ENCODE measurements at places on chromosomes 6 and 20.
A peak's percentile ranks its signal among the peaks of the same experiment; 100 is the strongest.

GRCh38 chr6:41625442-41625841 is 12.8 kb upstream of the MDFI start:
- DNase-seq: no peak

- no peak for DNase-seq
Measured at GRCh38 chr6:147214248-147215227, 10.3 kb downstream of the STXBP5 start.

- DNase-seq: peak; percentile 68
Measured at GRCh38 chr6:138555421-138555988, 56.2 kb upstream of the NHSL1 start.

GRCh38 chr20:53338716-53339115 is 254.9 kb downstream of the ZNF217 start:
- DNase-seq: no peak

DNA sequence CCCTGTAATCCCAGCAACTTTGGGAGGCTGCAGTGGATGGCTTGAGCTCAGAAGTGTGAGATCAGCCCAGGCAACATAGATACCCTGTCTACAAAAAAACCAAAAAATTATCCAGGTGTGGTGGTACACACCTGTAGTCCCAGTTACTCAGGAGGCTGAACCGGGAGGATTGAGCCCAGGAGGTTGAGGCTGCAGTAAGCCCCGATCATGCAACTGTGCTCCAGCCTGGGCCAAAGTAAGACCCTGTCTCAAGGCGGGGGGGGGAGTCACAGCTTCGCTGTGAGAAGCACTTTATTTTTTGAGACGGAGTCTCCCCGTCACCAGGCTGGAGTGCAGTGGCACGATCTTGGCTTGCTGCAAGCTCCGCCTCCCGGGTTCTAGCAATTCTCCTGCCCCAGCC is 54.2 kb downstream of the EZR start:
- DNase-seq: no peak

- DNase-seq: no peak
Measured at GRCh38 chr6:159077123-159077522, 32.3 kb upstream of the TAGAP start.

DNA sequence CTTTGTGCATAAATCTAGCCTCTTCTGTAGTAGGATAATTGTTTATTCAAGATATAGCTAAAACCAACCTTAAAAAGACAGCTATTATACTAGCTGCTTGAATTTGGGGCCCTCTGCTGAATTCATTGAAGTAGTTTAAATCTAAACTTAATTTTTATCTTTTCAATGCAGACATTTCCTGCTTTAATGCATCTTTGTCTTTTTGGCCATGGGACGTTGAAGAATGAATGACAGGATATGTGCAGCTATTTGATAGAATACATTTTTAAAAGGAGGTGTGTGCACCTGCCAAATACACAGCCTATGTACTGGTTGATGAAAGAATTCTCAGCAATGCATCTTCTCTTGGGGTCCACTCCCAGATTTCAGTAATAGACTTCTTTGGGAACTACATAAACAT is 524.9 kb downstream of the PHF3 start:
- DNase-seq: no peak

- DNase-seq: no peak
Measured at GRCh38 chr20:51928931-51929330, 126.6 kb upstream of the SALL4 start.

- no peak for DNase-seq
Measured at GRCh38 chr6:2938632-2939083, 32.7 kb downstream of the SERPINB6 start.

DNA sequence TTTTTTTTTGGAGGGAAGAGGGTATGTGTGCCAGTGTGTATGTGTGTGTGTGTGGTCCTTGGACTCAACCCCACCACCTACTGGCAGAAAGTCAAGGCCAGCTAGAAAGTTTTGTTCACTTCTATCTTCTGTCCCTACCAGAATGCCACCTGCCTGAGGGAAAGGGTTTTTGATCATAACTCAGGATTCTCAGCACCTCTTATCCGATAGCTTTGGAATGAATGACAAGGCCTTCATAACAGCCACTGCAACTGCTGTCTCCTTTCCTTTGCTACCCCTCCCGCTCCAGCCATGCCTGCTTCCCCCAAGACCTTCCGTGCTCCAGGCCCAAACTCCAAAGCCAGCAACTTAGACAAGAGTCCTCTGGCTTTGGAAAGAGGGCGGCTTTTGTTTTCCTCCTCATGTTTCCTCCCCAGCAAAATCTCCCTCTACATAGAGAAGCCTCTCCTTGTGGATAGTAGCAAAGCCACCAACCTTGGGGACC is 18.7 kb downstream of the BTN3A1 start:
- no peak for DNase-seq

DNA sequence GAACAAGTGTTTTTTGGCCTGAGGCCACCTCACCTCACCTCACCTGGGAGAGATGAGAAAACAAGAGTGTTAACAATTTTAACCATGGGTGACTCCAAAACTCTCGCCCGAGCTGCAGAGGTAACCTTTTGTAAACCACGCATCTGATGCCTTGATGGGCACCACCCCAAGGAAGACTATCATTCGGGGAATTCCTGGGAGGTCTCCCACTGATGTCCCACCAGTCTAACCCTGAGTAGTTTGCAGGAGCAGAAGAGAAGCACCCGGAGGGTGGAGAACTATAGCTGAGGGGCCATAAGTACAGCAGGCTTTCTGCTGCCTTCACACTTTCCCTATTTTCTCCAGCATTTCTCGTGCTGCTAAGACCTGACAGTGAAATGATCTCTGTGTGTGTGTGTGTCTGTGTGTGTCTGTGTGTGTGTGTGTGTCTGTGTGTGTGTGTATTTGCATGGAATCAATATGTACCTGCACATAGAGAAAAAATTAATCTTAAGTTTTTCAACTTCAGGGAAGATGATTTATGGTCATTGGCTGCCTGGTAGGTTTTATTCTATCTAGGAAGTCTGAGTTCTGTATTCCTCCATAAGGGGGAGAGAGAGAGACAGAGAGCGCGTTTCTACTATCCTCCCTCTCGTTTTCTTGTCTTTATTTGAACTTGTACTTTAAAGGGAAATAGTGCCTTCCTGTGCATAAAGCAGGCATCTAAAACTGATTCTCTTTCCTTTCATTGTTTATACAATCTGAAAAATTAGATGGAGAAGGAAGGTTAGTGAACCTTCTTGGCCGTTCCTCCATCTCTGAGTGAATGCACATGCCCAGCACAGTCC is 75.8 kb downstream of the CAP2 start:
- DNase-seq: no peak

GRCh38 chr6:43231053-43231452 is 1.8 kb upstream of the DNPH1 start:
- no peak for DNase-seq

- DNase-seq: no peak
Measured at GRCh38 chr20:58167759-58168158, 60.7 kb downstream of the ANKRD60 start.

- DNase-seq: no peak
Measured at GRCh38 chr6:134398453-134398852, 80.5 kb upstream of the SGK1 start.

GRCh38 chr20:64051561-64052325 is 2.3 kb upstream of the SOX18 start:
- DNase-seq: no peak

- no peak for DNase-seq
Measured at GRCh38 chr6:122808121-122808885, 19.2 kb downstream of the SMPDL3A start.
